ENCODE measurements at places on chromosomes 13 and 19.

DNA sequence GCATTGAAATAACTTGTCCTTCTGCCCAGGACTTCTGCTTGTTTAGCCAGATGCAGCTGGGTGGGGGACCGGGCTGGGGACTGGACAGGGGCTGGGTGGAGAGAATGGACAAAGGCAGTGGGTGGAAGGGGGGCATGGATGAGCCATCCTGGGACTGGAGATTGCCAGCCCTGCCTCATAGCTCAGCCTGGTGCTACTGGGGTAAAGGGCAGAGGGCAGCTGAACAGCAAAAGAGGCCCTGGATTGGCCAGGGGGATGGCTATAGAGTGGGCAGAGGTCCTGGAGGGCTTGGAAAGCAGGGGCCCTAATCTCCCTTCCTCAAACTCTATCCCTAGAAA lies 17.7 kb upstream of the PLAUR start:
- H3K4me3 ChIP-seq = no peak overlapping the region
- no peaks in the 10 kb centered on the region for H3K36me3 ChIP-seq
- DNase-seq = no peak
- peak overlapping the region; percentile 44 for H3K27ac ChIP-seq
- no peaks in the 10 kb centered on the region for H3K4me1 ChIP-seq

- no peak overlapping the region for H3K27ac ChIP-seq
- DNase-seq = no peak
- no peak overlapping the region for H3K4me3 ChIP-seq
- no peaks in the 10 kb centered on the region for H3K27me3 ChIP-seq
- no peaks in the 10 kb centered on the region for H3K4me1 ChIP-seq
- H3K36me3 ChIP-seq = no peaks in the 10 kb centered on the region
These were observed 127.2 kb upstream of the GJB6 start for GRCh38 chr13:20359335-20359734.

DNA sequence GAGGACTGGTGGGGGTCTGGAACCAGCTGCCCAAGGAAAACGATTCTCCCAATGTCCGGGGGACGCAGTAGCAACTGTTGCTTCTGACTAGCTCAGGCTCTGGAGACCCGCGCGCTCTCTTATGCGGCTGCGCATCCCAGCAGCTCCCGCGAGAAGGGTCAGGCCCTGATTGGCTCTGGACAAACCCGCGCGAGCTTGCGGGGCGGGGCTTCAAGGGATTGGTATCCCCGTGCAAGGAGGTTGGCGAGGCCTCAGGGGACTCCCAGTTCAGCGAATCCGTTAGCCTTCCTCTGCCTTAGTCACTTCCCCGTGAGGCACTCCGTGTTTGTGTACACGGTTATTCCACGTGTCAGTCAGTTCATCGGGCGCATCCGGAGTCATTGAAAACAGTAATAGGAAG lies 20.2 kb downstream of the SIGLECL1 start:
- DNase-seq = no peak
- H3K4me1 ChIP-seq = peaks cover 2% of the 10 kb centered on the region
- H3K4me3 ChIP-seq = no peak overlapping the region
- no peaks in the 10 kb centered on the region for H3K36me3 ChIP-seq
- H3K27ac ChIP-seq = peak overlapping the region; percentile 41

DNA sequence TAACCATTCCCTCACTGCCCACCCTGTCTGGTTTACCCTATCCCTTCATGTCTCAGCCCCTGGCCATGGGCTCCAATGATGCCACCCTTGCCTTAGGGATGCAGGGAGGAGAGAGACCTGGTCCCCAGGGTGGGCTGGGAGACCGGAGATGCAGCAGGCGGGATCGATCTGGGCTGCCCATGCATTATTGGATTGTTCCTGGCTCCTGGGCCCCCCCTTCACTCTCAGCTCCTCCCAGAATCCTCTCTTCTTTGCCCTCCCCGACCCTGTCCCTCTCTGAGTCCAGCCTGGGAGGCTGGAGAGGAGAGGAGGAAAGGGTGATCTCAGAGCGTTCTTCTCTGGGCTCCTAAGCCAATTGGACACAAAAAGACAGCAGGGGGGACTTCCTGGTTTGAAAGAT lies 5.8 kb downstream of the KASH5 start:
- H3K27me3 ChIP-seq = peaks cover 9% of the 10 kb centered on the region
- no peaks in the 10 kb centered on the region for H3K36me3 ChIP-seq
- no peak for DNase-seq
- no peaks in the 10 kb centered on the region for H3K4me1 ChIP-seq
- H3K4me3 ChIP-seq = no peak overlapping the region
- no peak overlapping the region for H3K27ac ChIP-seq

- H3K4me1 ChIP-seq = no peaks in the 10 kb centered on the region
- no peak overlapping the region for H3K27ac ChIP-seq
- H3K36me3 ChIP-seq = peaks cover 10% of the 10 kb centered on the region
These were observed 5.6 kb upstream of the BSG start for GRCh38 chr19:566844-567243.
